NCI-H2171 treated with DMSO at 0.1 percent for 48 hours (cell line): ENCODE measurements at places on chromosomes 1 and 21.

GRCh38 chr1:205493241-205494085, 11.0 kb upstream of the CDK18 start:
- DNase-seq: peak; percentile 32

DNA sequence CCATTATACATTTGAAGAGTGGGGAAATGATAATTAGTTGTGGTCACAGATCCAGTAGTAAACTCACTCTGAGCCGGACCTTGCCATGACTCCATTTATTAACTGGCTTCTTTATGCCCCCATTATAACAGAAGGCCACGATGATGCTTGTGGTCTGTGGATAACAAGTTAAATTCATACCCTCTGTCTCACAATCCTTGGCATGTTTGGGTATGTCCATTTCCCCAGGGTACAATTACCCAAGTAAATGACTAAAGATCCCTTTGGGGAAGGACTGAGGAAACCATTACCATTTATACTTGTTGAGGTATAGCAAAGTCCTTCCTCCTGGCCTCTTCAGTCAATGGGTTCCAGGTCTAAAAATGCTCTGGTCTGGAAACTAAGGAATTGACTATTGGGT, 7.3 kb upstream of the USP1 start:
- no peak for DNase-seq

GRCh38 chr1:163213626-163214025, 10.9 kb upstream of the RGS5 start:
- DNase-seq: no peak

- DNase-seq: no peak
Observed at GRCh38 chr1:34710812-34711211, 44.0 kb upstream of the GJB5 start.

DNA sequence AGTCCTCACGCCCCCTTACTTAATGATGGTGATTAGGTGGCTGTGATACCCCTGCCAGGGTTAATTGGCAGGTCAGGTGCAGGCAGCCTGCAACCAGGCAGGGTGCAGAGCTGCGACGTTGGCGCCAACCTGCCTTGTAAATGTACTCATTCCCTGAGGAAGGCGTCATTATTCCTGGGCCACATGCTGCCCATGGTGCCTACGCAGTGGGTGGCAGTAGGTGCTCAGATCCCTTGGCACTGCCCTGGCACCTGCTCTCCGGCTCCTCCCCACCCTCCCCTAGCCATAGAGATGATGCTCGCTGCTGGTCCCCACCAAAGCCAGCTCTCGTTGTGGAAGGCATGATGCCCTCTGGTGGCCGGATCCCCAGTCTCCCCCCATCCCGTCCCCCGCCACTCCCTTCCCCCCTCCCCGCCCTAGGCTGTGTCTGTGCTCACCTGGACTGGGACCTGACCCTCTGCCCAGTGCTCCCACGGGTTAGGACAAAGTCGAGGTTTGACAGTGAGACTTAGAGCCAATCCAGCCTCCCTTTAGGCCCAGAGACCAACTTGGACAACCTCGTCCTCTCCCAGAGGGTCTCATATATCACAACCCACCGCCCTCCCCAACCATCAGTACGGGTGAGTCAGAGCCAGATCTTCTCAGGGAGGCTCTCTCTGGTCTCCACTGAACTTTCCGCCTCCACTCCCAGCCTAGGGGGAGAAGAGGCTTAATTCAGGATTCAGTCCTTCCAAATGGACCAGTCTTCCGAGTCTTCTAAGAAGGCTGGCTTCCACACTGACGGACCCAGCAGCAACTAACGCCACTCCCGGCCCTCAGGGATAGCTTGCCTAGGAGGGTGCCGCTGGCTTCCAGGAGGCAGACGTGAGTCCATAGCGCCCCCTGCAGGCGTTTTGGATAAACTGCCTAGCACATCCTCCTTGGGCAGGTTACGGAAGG, 5.7 kb downstream of the KRTCAP2 start:
- DNase-seq: peak; percentile 87

GRCh38 chr1:162023181-162023546, 505 bp downstream of the OLFML2B start:
- DNase-seq: no peak

- DNase-seq: no peak
Observed at GRCh38 chr1:79441238-79441637, 434.7 kb upstream of the ADGRL4 start.

GRCh38 chr1:79079770-79080169, 73.2 kb upstream of the ADGRL4 start:
- DNase-seq: no peak

GRCh38 chr21:26506956-26507355, 66.1 kb downstream of the CYYR1 start:
- DNase-seq: peak; percentile 71

DNA sequence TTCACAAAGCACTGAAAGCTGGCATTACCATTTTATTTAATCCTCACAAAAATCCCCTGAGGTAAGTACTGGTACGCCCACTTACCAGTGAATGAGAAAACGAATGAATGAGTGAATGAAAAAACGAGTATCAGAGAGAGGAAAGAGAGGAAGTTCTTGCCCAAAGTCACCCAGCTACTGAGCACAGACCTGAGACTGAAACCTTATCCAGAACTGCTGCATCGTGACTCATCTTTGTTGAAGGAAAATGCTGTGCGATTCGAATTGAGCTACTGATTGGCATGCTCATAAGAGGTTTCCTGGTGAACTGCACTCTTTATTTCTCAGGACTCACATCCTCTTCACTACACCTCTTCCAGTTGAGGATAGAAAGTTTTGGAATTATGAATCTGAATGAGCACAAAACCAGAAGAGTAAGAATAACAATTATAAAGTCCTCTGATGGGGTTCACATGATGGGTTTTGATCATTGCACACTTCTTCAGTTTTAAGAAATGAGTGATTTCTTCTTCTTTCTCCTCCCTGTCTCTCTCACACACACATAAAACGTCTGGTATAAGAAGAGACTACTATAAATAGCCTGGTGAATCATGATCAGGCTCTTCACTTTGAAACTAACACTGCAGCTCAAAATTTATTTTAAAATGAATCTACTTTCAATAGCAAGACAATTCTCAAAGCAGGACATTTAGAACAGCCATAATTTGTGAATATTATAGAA, 32.1 kb downstream of the IL12RB2 start:
- DNase-seq: no peak

DNA sequence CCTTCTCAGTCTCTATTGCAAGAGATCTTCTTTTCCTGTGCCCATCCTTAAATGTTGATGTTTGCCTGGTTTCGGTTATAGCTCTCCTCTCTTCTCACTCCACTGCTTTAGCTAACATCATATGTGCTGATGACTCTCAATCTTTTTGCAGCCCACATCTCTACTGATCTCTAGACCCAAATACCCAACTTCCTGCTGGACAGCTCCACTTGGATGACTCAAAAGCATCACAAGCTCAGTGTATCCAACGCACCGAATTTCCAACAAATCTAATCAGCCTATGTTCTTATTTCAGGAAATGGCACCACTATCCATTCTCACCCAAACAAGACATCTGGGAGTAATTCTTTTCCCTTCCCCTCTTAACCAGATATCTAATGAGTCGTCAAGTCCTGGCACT, 79.1 kb upstream of the ARTN start:
- DNase-seq: no peak

GRCh38 chr1:59204001-59204400, 92.9 kb upstream of the FGGY start:
- DNase-seq: no peak

DNA sequence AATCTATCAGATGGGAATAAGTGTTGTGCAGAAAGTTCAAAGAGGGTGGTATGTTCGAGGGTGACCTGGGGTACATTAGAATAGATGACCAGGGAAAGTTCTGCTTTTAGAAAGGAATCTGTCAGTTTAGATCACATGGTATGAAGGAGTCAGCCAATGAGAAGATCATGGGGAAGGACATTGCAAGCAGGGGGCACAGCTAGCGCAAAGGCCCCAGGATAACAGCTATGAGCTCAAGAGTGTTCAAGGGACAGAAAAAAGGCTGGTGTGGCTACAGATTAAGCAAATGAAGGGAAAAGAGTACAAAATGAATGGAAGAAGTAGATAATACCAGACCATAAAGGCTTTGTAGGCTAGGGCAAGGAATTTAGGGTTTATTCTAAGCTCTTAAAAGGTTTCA, 8.6 kb downstream of the LEPR start:
- no peak for DNase-seq
